Pons (tissue), 1 donor: ENCODE measurements at places on chromosomes 5 and 9.

DNA sequence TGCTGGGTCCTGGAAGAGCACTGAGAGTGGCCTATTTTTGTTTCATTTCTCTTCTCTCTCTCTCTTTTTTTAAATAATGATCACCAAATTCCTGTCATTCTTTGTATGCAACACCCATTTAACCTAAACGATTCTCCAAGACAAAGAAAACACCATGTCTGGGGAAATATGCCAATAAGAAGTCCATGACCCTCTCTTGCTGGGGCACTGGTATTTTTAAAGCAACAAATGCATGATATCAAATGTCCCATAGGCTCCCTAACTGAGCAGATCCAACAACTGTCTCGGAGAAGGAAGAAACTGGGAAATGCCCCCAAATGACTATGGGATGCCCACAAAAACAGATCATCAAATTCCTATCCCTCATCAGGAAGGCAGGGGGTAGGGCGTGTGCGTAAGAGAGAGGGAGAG, 567.4 kb downstream of the CCDC171 start:
- no peak for DNase-seq

DNA sequence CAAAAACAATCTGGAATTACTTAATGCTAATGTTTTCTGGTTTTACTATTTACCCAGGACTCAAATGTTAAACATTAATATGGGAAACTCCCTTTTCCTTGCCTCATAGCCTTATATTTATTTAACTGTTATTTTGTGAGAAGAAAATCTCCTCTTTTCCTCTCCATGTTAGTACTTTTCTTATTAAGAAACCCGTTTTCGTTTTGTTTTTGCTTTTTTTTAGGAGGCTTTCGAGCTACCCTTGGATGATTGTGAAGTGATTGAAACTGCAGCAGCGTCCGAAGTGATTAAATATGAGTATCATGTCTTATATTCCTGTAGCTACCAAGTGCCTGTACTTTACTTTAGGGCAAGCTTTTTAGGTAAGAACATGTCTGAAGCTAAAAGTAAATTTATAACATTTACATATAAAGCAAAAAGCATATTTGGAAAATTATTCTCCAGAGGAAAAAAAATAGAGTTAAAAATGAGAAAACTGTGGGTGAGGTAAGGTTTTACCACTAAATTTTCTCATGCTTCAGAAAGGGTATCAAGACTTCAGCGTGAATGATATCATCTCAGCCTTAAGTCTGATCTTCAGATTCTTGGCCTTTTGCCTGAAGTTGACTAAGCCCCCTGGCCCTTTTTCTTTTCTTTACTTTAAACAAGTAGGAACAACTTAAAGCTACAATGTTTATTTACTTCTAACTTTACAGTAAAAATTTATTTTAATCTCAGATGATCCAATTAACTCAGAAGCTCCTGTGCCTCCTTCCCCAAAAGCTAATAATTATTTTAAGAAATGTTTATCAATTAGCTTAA, 113.8 kb downstream of the RPS23 start:
- no peak for DNase-seq

GRCh38 chr5:105767267-105767666, 1903.5 kb downstream of the EFNA5 start:
- DNase-seq = no peak

- DNase-seq = peak; percentile 95
Measured at GRCh38 chr9:129110740-129111527, at the start of the genes CRAT and PTPA. Gene CRAT (minus strand): TSS chr9:129110793. CDS start chr9:129110509, 284 bp downstream. Gene PTPA (plus strand): TSS chr9:129111415. CDS start chr9:129111601, 186 bp downstream.

DNA sequence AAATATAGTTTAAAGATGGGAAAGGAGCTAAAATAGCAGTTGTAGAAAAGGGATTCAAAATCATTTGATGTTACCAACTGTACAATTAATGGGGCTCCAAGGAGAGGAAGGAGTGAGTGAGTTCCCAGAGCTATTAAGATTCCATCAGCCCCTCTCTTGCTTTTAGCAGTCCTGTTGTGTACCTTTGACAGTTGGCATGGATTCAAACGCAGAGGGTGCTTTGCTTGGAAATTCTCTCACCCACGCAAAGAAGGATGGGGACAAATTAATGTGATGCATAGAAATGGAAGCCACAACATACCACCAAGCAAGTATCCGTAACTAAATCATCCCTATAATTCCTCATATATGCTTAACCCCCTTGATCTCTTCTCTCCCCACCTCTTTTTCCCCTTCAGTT, 461.3 kb downstream of the EBF1 start:
- no peak for DNase-seq

DNA sequence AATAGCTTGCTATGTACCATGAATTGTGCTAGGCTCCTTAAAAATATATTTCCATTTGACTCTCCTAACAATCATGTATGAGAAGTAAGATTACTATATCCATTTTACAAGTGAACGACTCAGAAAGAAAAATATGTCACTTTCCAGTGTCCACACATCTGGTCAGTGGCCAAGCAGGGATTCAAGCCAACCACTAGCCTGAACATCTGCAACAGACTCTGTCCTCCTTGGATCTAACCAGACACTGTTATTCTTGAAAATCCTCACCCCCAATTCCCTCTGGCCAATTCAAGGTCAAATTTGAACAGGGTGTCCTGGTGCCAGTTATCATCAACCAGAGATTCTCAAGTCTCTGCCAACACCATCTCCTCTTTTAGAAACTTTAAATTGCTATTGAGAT, 344.1 kb upstream of the WWC1 start:
- DNase-seq = no peak

DNA sequence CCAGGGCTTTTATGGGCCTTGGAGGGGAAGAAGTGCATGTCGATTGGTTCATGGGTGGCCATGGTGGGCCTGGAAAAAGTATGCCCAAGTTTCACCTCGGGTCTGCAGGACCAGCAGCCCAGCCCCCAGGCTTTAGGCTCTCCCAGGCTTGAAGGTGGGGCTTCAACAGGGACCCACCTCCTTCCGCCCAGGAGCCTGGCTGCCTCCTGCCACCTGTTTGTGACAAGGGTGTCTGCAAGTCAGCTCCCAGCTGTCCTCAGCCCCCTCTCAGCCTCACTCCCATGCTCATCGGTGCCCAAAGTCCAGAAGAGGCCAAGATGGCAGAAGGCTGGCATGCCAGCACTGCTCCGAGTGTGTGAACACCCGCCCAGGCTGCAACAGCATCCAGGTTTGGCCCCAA, 1063.2 kb upstream of the ACO1 start:
- DNase-seq = no peak

DNA sequence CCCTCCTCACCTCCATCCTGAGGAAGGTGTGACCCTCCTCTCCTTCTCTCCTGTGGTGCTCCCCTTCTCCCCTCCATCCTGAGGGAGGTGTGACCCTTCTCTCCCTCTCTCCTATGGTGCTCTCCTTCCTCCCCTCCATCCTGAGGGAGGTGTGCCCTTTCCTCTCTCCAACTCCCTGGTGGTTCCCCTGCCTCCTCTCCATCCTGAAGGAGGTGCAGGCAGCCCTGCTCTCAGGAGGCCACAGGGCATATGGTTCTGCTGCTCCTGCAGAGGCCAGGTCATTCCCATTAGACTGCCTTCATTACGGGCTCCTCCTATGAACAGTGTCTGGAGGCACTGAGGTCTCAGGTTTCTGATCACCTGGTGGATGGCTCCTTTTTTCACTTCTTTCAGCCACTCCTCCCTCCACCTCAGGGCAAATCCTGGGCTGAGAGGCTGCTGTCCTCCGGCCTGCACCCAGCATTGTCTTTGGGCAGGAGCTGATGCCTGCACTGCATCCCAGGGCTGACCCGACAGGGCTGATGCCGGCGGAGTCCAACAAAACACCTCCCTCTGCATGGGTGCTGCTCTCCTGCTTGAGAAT, 197.1 kb downstream of the MED10 start:
- DNase-seq = no peak

- no peak for DNase-seq
Measured at GRCh38 chr5:173793648-173794548, 94.3 kb upstream of the CPEB4 start.

GRCh38 chr5:36790847-36791246, 85.7 kb upstream of the NIPBL start:
- no peak for DNase-seq

DNA sequence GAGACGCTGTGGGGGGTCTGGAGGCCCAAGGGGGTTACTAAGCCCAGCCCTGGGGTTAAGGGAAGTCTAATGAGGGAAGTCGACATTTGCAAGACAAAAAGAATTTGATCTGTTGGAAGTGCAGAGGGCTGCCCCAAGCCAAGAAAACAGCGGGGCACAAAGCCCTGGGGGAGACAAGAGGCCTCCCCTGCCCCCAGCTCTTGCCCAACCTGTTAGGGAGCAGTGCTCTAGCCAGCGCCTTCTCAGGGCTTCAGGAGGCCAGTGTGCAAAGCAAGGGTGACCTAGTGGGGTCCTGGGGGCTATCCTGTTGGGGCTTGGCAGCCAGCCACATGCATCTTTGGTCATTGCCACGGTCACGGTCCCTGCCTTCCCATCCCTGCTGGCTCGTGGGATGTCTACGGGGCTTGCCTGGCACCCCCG, 25.2 kb downstream of the GFI1B start:
- DNase-seq = no peak

- DNase-seq = no peak
Measured at GRCh38 chr5:97072696-97073095, 69.7 kb downstream of the LIX1 start.

DNA sequence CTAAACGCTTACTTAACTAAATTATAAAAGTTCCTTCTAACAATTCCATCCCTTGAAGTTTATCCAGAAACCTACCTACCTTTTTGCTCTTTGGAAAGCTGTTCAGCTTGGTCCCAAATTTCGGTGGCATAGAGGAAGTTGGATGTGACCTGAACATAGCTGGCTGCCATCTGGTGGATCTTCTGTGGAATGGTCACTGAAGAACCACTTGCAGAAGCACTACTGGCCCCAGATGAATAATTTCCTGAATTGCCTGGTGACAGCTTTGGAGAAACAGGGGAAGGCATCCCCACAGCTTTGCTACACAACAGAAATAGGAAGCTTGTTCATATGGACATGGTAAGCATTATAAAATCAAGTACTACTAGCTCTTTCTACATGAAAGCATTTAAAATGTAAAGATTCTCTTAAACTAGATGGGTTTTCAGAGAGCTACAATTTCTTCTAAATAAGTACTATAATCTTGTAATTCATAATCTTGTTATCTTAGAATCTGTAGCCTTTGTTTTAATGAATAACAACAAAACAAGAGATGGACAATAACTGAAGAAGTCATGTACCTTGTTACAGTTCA, 9.9 kb downstream of the LEAP2 start:
- peak; percentile 91 for DNase-seq

GRCh38 chr5:80389580-80389979, 18.3 kb upstream of the ZFYVE16 start:
- DNase-seq = no peak

DNA sequence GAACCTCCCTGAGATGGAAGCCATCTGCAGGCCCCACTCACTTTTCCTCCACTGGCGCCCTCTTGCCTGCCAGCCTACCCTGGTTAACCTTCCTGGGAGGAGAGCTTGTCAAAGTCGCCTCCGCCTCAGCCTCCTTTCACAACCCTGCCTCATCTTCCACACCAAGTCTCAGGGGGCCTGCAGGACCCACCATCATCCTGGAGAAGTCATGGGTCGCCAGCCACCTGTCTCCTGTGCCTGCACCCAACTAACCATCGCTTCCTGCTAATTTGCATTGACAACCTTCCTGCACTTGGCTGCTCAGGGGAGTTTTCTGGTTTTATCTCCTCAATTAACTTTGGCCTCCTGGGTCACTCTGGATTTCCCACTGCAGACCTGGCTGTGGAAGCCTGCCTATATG, 52.8 kb upstream of the GRHPR start:
- no peak for DNase-seq

GRCh38 chr5:32042551-32042961, 131.6 kb downstream of the GOLPH3 start:
- DNase-seq = no peak

DNA sequence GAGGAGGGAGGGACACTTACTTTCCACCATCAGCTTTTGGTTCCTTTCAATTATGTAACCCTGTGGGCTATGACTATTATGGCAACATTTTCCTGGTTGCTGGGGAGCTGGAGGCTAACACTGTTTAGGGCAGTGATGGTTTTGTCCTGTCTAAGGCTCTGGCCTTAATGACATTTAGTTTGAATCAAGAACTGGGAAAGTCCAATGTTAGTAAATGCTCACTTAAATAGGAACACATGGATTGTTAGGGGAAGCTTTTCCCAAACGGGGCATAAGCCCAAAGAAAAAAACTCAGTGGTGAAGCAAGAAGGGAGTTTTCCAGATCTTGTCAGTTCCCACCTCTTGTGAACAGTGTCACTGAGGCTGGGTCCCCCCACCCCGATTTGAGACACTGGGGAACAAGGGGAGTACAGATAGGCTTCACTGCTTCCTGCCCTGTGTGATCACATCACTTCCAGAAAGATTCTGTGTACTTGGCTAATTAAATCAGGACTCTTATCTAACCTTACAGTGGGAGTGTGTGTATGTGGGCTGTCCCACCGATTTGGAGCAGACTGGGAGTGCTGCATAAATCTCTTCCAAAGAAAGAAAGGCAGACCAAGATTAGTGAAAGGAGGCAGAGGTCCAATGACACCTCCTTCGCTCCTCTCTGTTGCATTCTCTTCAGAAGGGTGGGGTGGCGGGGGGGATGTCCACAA, 206.4 kb downstream of the PTTG1 start:
- DNase-seq = no peak

DNA sequence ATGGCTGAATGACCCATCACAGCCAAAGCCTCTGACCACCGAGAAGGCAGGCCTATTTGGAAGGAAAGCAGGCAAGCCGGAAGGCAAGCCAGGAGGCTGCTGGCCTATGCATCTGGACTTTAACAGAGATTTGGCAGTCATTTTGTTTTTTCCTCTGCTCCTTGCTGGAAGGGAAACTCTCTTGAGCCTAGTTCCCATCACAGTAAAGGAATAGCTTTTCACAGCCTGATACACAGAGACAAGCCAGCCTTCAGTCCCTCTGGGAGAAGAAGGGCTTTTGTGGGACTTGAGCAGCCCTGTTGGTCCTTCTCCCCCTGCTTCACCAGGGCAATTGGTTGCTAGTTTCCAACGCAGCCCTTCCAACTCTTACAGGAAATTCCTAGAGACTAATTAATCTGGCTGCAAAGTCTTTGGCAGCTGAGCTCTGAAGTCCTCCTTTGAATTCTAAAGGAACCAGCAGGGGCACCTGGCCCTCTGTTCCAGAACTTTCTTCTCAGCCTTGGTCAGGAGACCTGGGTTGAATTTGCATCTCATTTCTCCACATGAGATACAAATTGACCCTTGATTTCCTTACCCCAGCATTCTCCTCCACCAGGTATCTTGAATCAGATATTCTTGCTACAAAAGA, 157.3 kb upstream of the EPB41L4A start:
- peak; percentile 71 for DNase-seq

- peak; percentile 60 for DNase-seq
Measured at GRCh38 chr9:131960311-131960710, 119.4 kb downstream of the MED27 start.

DNA sequence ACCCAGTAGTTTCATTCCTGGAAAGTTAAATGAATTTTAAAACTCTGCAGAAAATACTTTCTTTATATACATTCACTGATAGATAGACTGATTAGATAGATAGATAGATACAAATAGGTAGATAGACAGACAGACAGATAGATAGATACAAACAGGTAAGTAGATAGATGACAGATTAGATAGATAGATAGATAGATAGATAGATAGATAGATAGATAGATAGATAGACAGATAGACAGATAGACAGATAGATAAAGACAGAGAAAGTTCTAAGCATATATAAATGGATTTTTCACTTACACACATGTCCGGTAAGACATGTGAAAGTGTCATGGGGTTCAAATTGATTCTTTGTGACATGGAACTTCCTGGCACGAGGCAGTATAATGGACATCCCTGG, 349.7 kb downstream of the CDK5RAP2 start:
- no peak for DNase-seq

- DNase-seq = no peak
Measured at GRCh38 chr9:135985889-135986288, 24.7 kb upstream of the UBAC1 start.

- DNase-seq = no peak
Measured at GRCh38 chr9:2013743-2014475, 1.2 kb upstream of the SMARCA2 start.
